GM18507 (cell line): ENCODE measurements at places on chromosomes 7 and 10.

DNA sequence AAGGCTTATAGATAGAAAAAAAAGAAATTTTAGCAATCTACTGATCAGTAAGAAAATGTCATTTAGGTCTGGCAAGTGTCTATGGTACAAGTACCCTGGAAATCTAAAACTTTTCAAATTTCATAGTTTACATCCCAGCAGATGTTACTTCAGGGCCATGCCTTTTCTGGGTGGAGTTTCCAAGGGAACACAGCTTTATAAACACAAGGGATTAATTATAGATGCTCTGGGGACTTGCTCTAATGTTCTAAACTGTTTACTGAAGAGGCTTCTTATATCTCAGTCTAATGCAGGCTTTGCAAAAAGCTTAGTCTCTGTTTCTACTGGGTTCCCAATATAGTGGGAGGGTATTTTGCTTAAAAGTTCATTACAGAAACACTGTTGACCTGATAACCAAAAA, 3.1 kb downstream of the CD36 start:
- no peak for DNase-seq

GRCh38 chr7:44472843-44473242, 17.6 kb downstream of the NUDCD3 start:
- no peak for DNase-seq

- no peak for DNase-seq
Measured at GRCh38 chr10:89090756-89091445, 100.3 kb downstream of the FAS start.

DNA sequence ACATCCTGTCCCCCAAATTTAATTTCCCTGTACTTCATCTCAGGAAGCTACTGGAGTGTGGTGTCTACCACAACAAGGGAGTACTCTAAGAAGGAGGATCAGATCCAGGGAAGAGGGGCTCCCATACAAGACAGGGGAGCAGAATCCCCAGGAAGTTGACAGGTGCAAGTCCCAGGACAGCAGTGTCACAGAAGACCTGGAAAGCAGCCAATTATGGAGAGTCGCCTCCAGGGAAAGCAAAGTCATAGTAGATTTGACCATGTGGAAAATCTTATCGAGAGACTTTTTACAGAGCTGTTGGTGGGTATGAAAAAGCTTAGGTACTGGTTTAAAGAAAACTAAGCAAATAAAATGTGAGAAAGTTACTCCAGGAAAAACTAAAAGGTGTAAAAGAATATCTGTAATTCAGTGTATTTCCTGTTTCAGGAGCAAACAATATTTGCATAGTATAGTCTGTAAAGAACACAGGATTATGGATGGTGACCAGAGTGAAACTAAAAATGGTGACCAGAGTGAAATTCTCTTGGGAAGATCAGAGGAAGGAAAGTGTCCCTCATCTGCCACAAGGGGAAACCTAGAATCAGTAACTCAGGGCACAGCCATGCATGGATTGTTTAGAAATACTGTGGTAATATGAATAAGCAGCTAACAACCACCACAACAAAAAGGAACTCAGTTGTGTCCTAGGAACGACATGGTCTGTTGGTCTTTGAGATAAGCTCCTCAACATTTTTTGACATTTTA, 44.5 kb downstream of the LANCL2 start:
- DNase-seq = no peak

DNA sequence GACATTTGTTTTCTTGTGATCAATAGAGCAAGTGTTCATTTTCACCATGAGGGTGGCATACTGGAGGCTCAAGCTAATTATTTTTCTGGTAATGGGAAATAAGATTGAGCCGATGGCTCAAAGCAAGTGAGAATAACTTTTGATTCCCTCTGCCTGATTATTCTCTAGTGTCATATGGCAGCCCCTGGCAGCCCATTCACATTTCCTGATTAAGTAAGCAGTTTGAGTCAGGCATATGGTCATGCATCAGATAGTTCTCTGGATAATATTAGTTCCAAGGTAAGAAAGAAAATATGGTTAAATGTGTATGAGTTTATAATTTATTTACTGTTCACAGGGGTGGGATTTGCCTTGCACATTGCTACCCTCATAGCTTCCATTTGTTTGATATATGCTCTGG, 109.2 kb downstream of the DYNC1I1 start:
- no peak for DNase-seq

GRCh38 chr7:87344446-87344845, 1.0 kb upstream of the CROT start:
- no peak for DNase-seq

GRCh38 chr7:111532625-111533024, 29.7 kb downstream of the IMMP2L start:
- no peak for DNase-seq
